ENCODE measurements at places on chromosomes 7 and 10. TPM values are rescaled to one million over a fixed set of nuclear protein-coding genes. Genes with fewer than 3 reads are reported as not detected.
A peak's percentile ranks its signal among the peaks of the same experiment; 100 is the strongest.

GRCh38 chr7:142612237-142612881 lies 136.9 kb upstream of the PRSS1 start:
- no peaks in the 10 kb centered on the region for H3K4me1 ChIP-seq
- H3K4me3 ChIP-seq: no peak overlapping the region
- no peak overlapping the region for H3K27ac ChIP-seq

Gene GRM3
- total RNA-seq: 1.4 TPM

GRCh38 chr7:43658718-43659548 lies 70.4 kb downstream of the COA1 start:
- no peak for DNase-seq
- H3K27ac ChIP-seq: peak overlapping the region; percentile 23
- no peaks in the 10 kb centered on the region for H3K27me3 ChIP-seq
- peaks cover 21% of the 10 kb centered on the region for H3K4me1 ChIP-seq

Gene ITIH5
- total RNA-seq: 2.3 TPM

GRCh38 chr7:30170476-30171205 lies 35.9 kb downstream of the MTURN start:
- H3K27me3 ChIP-seq: peaks cover 3% of the 10 kb centered on the region
- H3K36me3 ChIP-seq: no peaks in the 10 kb centered on the region
- no peak overlapping the region for H3K4me3 ChIP-seq
- peaks cover 12% of the 10 kb centered on the region for H3K4me1 ChIP-seq
- H3K27ac ChIP-seq: no peak overlapping the region

Data from progenitor cell of endocrine pancreas (in vitro differentiated cells).